GM23248 (cell line): ENCODE measurements at places on chromosomes 12 and 14.

GRCh38 chr14:93535537-93535936 is 104.8 kb downstream of the UNC79 start:
- DNase-seq, result no peak

DNA sequence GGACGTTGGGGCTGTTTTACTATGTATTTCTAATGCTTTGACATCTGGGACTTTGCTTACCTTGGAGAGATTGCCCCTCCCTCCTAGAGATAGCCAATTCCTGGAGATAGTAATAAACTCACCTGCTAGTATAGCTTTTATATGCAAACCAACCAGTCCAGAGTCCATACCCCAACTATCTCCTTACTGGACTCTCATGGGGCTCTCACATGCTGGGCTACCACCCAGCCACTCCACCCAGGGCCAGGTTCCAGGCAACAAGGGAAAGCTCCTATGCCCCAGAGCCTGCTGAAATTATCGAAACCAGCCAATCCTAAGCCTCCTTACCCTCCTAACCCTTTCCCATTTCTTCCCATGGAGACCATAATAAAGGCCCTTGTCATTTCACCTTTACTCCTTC is 25.5 kb upstream of the MGP start:
- DNase-seq, result no peak

DNA sequence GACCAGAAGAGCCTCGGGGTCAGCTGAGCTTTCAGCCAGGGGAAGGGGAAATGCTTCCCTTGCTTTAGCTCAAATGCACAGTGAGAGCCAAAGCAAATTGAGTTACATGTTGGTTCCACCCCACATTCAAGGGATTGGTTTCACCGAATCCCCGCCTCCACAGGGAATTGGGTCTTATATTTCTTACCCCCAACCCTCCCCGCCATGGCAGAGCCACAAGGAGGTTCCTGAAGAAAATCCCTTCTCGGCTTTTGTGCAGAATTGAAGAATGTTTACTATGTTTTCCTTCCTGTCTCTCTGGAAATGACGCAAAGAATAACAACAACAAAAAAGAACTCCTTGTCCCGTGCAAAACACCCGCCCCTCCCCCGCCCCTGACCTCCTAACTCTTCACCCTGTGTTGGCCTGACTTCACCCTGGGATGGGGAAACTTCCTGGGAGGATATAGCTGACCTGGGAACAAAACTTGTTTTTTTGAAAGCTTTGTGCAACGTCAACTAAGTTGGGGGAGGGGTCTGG is 21.9 kb upstream of the CIPC start:
- no peak for DNase-seq

DNA sequence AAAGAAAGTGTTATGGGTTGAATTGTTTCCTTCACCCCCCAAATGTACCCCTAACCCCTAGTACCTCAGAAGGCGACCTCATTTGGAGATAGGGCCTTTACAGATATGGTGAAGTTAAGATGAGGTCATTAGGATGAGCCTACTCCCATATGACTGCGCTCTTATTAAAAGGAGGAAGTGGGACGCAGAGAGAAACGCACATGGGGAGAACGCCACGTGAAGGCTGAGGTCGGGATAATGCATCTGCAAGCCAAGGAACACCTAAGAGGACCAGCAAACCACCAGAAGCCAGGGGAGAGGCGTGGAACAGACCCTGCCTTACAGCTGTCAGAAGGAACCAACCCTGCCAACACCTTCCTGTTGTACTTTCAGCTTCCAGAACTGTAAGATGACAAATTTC is 1.7 kb upstream of the NRIP2 start:
- no peak for DNase-seq

- DNase-seq, result no peak
Observed at GRCh38 chr12:2523317-2523716, 271.5 kb upstream of the FKBP4 start.

GRCh38 chr12:29752121-29752520 is 31.6 kb downstream of the TMTC1 start:
- DNase-seq, result peak; percentile 32

DNA sequence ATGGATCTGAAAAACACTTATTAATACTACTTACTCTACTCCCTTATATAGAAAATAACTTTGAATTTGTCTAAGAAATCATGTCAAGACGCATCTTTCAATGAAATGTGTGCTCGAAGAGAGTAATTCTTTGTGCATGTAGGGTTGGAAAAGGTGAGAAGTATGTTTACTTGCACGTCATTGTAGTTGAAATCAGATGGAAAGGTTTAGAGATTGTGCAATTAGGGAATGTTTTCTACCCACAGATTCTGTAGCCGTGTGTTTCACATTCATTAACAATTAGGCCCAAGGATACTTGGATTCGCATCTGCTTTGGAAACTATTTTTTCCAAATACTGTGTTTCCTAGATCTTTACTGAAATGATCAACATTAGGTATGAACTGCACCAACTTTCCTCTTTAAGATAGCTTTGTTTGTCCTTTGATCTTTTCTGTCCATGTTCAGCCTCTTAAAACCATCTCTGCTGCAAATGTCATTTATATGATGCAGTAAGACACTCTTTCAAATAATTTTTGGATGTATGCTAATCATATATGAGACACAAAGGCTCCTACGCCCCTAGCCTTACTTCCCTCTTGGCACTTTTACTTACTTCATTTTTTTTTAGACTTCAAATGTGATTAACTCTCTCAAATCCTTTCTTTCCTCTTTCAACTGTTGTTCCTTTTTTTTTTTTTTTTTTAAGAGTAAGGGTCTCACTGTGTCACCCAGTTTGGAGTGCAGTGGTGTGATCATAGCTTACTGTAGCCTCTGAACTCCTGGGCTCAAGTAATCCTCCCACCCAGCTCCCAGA is 58.0 kb upstream of the PSMA6 start:
- DNase-seq, result peak; percentile 56

DNA sequence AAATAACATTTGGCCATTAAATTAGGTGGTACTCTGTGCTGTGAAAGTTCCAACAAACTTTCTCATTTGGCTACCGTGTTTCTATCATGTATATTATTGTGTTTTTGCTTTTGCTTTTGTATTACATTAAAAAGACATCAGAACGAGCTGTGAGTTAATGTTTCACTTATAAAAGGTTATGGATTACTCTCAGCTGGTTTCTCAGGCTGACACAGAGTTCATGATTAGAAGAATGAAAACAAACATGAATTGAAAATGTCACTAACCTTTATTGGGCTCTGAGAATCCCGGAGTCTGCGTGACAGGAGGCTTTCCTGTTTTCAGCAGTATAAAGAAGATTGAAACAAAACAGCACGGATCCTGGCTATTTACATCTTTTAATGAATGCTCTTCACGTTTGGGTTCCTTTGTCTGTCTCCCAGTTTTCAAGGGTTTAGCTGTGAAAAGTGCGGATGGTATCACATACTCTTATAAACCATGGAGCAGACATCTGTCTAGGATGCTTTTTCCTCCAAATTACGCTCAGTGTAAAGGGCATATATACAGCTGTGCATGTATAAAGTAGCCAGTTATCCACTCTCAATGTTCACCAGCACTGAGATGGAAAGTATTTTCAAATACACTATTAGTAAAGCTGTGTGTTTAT is 153.6 kb downstream of the PTCSC3 start:
- no peak for DNase-seq

- DNase-seq, result peak; percentile 89
Observed at GRCh38 chr12:43742106-43742505, 16.5 kb downstream of the PUS7L start.

- no peak for DNase-seq
Observed at GRCh38 chr12:100545092-100545491, 28.4 kb upstream of the GAS2L3 start.

DNA sequence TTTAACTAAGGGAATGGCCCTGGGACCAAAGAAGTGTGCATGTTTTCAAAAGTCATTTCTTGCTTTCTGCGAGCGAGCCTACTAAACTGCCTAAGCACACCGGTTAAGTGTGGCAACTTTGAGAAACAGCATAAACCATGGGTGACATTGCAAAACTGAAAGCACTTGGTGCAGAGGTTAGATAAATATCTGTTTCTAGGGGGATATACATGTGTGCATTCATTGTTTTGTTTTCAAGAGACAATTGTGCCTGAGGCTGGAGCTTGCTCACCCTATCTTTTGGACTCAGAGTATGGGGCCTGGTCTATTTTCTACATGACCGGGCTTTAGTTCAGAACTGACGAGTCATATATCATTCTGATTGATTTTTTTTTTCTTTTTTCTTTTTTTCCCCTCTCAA is 923.4 kb downstream of the NRXN3 start:
- no peak for DNase-seq

GRCh38 chr12:67145692-67146091 is 123.5 kb upstream of the CAND1 start:
- no peak for DNase-seq

DNA sequence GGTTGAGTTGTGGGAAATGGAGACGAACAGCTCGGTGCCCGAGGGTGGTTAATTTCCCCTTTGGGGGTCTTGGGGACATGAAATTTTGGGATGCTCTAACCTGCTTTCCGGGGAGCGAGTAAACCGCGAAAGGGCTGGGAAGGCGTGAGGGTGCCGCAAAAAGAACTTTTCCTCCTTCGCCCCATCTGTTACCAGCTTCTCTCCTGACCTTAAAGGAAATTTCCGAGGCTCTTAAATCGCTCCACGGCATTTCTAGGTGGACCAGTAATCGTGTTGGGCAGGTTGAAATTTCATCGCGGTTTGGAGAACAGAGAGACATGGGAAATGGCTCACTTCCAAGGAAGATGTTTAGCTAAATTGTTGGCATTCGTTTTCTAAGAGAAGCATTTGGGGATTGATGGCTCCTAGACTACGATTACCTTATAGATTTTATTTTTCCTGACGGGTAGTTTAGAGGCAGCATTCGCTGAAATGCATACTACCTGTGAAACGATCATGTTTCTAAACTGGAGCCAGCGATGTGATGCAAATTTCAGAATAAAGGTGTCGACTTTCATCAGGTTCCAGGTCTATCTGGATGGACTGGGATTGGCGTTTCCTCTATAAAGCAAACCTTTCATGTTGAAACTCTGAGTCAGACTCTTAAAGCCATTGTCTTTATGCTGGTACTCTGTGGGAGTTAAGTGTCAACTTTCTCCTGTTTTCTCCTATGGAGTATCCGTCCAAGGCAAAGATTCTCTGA is 414.5 kb downstream of the PCNX1 start:
- DNase-seq, result peak; percentile 84

- no peak for DNase-seq
Observed at GRCh38 chr12:76653342-76653741, 93.8 kb upstream of the OSBPL8 start.

- no peak for DNase-seq
Observed at GRCh38 chr14:89422181-89422951, 5.3 kb upstream of the FOXN3 start.

- peak; percentile 71 for DNase-seq
Observed at GRCh38 chr12:85866986-85867776, 6.9 kb upstream of the NTS start.

DNA sequence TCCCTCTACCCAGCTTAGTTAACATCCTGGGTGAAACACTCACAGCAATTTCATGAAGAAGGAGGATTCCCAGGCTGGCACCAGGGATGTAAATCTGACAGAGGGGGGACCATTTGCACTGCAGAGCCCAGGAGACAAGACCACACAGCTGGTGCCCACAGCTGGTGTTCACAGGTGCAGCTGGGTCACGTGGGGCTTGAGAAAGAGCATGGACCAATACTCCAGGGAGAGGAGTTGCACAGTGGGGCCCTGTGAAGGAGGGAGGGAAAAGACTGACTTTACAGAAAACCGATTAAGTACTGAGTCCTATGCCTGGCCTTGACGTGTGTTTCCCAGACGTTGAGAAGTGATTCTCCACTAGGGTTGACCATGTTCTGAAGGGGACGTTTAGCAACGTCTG is 1316.7 kb upstream of the TMEM132C start:
- no peak for DNase-seq

DNA sequence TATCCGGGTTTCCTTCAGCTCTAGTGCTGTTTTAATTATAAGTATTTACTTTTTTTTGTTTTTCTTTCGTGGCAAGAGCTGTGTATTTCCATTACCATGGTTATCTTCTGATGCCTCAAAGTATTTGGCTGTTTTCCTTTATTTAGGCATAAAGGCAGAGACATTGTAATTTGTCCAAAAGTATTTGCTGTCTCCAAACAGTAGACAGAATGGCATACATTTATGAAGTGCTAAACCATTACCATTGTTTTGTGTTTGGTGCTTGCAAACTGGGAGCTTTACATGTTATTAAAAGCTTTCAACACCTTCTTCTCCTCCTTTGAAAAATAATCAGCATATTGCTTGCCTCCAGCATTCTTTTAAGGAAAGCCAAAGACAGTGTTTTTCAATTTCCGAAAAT is 46.3 kb downstream of the FLRT2 start:
- DNase-seq, result peak; percentile 60

DNA sequence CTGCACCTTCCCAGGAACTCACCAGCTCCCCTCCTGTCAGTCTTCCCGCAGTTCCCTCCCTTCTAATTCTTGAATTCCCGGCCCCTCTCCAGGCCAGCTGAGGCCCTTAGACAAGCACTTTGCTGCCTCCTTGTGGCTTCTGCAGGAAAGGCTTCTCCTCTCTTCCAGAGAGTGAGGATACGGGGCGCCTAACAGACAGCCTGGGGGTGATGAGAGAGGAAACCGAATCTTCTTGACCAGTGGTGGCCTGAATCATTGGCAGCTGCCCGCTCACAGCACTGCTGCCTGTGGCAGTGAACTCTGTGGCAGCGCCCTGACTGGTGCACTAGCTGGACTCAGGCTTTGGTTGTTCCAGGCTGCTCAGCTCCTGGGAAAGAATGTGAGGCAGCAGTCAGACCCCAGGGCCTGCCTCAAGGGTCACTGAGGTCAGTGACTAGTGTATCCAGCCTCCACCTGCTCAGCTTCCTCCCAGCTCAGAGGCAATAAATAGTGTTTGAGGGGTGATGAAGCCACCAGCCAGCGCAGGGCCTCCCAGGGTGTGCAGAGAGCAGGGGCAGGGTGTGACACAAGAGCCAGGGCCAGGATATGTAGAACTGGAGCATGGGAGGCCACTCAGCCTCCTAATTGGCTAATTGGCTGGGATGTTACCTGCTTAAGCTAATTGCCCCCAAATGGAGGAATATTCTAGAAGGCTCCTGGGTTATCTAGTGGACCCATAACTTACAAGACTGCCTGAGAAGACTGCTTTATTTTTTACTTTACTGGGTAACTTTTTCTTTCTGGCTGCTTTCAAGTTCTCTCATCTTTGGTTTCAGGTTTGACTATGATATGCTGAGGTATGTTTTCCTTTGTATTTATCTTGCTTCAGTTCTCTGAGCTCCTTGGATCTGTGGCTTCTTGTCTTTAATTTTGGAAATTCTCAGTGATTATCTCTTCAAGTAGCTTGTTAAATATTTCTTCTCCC is 12.9 kb upstream of the MCRS1 start:
- DNase-seq, result peak; percentile 84

DNA sequence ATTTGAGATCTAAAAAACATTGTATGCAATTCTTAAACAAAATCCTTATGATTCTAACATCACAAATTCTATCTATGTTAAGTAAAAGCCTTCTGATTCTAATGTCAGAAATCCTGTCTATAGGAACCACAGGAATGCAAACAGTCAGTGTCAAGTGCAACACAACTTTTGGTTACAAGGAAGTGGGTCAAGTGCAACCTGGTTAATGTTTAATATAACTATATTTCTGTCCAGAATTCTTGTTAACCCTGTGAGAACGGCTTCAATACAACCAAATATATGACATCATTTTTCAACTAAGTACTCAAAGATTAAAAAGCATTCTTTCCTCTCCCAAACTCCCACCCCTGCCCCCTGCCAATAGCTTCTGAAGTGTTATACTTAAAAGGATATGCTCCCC is 107.9 kb upstream of the PLEKHA5 start:
- DNase-seq, result no peak

- DNase-seq, result no peak
Observed at GRCh38 chr12:11209113-11209512, 22.4 kb upstream of the TAS2R42 start.
